ENCODE measurements at places on chromosomes 1 and 21.

DNA sequence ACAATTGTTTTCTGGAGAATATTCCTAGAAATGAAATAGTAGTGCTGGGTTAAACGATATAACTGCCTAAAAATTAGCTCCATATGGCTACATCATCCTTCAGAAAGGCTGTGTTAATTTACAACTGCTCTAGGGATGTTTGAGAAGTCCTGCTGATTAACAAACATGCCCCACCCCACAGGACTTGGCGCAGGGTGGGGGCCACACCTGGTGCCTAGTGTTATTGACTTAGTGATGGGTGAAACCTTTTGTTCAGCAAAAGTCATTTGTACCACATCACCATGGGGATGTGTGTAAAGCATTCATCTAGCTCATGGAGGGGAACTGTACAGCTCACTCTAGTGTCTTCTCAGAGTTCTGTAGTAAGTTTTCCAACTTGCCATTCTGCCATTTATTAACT lies 492.8 kb downstream of the CAMTA1 start:
- no peak for DNase-seq

DNA sequence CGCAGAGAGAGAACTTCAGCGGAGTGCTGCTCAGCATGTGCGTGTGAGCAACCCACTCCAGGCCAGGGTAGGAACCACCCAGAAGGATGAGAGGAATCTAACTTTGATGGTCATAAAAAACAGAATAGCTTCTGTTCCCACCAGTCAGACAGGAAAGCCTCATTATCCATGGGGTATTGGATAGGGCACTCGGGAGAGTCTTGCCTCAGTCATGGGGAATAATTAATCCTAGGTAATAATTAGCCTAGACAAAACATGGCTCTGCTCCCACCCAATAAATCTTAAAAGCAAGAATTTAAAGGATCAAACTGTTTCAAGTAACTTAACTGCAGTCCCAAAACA lies 35.3 kb downstream of the LDLRAD1 start:
- DNase-seq = no peak

DNA sequence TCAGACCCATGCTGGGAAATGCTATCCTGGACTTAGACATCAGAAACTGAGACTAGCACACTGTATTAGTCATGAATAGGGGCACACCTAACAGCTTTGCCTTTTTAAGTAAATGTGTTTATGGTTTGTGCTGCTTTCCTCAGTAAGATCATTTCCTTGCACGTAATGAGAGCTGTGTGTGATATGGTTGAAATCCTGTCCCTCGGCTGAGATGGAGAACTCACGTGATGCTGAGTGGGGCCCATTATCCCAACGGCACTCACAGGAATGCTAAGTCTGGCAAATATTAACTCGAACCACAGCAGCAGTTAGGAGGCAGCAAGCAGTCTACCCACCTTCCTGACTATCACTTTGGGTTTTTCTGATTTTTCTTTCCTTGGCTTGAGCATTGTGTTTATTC lies 38.2 kb downstream of the BCL9 start:
- no peak for DNase-seq

DNA sequence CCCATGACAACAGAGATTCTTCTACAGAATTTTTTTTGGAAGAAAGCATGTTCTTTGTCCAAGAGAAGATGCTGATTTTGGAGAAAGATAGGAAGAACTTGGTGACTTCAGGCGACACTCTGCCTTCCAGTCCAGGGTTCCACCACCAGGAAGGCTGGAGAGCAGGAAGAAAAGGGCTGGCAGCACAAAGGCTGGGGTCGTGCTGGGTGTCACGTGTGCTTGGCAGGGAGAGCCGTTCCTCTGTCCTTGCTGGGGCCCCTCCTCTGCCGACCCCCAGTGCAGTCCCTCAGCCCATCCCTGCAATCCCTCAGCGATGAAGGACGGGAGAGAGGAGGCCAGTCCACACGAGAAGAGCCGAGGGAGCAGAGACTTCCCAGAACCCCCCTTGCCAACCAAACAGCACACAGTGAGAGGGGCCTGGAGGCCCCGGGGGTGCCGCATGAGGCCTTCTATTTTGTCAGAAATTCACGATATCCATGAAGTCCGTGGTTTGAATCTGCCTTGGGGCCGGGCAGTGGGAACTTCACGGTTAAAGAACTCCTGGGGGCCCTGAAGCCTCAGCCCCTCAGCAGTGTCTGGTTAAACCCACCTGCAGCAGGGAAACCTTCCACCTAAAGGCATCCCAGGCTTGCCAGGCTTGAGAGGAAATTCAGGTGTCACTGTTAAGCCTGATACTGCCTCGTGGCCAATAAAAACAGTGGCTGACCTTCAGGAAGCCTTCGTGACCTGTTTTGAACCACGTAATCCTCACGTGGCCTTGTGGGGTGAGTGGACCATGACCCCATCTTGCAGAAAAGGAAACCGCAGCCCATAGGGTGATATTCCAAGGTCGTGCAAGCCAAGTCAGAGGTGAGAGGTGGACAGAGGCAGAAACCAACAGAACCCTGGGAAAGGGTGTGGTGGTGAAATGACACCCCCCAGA lies 3.4 kb downstream of the KRTAP10-12 start:
- DNase-seq = no peak

DNA sequence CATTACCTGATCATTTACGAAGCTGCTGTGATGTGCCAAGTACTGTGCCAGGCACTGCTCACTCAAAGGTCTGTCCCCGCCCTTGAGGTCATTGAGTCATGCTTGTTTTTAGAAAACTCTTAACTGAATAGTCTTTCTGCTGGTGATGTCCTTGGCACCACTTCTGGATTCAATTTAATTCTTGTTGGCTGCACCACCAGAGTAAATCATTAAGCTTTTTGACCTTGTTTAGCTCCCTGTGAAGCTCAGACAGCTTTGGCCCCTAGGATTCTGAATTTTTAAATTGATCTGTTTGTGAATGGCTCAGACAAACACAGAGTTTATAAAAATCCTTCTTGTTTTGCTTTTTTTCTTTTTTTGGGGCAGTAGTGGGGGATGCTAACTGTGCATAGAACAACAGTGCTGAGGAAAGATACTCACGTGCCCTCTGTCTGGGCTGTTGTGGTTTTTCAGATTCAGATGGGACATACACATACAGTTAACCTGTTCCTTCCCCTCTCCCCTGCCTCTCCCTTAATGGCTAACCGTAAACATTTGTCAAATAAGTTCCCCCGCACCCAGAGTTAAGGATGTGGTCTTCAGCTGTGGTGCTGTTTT lies 67.6 kb downstream of the MTR start:
- no peak for DNase-seq

DNA sequence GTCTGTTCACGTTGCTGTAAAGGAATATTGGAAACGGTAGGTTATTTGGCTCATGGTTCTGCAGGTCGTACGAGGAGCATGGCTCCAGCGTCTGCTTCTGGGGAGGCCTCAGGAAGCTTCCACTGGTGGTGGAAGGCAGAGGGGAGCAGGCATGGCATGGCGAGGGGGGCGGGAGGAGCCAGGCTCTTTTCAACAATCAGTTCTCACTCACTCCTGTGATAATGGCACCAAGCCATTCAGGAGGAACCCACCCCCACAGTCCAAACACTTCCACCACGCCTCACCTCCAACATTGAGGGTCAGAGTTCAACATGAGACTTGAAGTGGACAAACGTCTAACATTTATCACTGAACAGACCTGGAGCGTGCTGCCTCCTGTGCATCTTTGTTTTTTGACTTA lies 141.2 kb downstream of the PGBD5 start:
- DNase-seq = no peak

- no peak for DNase-seq
These were observed 78.9 kb downstream of the RHOU start for GRCh38 chr1:228814176-228814575.

DNA sequence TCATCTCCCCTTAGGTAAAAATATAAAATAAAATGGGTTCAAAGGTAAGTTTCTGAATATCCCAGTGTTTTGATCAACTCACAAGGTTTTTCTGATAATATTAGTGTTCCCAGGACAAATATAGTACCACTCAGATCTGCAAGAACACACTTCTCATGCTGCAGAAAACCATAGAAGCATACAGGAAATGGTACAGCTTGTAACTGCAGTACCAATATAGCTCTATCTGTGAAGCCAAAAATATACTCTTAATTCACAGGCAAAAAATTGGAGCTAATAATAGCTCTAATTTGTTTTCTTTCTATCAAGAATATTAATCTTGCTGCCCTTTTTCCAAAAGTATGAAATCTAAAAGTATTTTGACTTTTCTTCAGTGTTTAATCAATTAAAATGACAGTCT lies 13.2 kb downstream of the VPS45 start:
- no peak for DNase-seq

DNA sequence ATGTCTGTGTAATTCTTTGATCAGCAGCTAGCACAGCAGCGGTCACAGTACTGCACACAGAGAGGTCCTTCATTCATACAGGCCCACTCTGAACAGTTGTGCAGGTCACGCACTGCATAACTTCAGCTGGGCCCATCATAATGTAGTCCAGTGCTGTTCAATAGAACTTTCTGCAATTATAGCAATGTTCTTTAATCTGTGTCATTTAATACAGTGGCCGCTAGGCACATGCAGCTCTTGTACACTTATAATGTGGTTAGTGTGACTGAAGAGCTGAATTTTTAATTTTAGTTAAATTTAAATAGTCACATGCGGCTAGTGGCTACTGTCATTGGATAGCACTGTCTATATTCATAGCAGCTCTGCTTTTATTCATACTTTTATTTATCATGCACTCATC lies 48.7 kb upstream of the NFASC start:
- no peak for DNase-seq

DNA sequence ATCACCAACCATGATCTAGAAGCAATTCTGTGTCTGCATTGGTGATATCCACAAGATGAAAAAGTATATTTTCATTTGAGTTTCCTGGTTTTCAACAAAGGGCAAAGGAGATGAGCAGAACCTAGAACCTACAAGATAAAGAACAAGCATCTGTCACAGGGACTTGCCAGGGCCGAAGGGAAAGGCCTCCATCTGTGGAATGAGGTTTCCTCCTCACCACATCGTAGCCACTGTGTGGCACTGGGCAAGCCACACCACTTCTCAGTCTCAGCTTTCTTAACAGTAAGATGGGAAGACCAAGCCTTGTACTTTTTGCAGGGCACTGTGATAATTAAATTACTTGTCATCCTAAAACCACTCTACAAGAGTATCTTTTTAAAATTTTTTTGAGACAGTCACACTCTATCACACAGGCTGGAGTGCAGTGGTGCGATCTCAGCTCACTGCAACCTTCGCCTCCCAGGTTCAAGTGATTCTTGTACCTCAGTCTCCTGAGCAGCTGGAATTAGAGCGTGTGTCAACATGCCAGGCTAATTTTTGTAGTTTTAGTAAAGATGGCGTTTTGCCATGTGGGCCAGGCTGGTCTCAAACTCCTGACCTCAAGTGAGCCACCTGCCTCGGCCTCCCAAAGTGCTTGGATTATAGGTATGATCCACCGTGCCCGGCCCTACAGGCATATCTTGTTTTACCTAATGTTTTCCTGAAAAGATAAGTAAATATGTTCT lies 45.8 kb downstream of the ARHGEF11 start:
- peak; percentile 12 for DNase-seq

GRCh38 chr1:66360285-66360724 lies 173.6 kb upstream of the SGIP1 start:
- DNase-seq = no peak

DNA sequence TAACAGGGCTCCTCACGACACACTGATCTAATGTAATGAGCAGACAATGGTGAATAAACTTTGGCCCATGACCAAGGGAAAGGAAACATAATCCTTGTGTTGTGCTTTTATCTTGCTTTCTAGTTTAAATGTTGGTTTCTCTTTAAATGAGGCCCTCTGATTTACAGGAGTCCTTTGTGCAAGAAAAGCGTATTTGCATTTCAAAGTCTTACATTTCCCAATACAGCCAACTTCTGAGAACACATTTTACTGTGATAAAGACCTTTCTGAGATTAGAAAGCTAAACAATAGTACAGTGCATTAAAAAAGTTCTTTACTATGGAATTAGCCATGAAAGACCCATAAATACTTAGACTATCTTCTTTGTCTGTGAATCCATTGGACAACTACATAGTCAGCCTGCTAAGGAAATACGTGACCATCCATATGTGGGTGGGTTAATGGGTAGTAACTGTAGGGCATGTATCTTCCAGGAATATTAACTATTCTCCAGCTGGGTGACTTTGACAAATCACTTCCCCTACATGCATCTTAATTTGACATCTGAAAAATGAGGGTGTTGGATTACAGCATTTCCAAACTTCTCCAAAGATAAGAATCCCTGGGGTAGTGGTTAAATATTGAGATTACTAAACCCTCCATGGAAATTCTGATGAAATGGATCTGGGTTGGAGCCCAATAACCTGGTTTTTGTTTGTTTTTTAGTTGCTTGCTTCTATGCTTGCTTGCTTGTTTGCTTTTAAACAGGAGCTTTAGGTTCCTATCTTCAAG lies 50.3 kb upstream of the USP1 start:
- DNase-seq = no peak

DNA sequence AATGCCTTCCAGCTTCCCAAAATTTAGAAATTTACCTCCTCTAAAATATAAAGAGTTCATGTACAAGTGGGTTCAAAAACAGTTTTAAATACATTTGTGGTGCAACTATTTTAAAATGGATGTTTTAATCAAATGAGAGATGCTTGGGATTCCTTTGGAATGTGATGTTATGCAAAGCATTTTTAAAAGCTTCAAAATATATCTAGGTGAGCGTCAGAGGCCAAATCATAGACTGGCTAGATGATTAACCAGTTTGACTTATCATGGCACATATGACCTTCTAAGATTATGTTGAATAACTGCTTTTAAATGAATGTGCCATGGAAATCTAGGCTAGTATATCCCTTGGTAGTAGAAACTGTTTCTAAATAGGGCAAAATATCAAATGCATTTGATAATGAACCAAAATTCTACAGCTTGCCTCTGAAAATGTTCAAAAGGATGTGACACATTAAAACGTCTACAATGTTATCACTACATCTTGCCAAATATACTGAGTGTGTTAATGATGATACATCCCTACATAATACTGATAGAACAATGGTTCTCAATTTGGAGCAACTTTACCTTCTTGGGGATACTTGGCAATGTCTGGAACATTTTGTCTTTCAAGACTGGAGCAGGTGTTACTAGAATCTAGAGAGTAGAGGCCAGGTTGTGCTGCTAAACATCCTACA lies 650.9 kb upstream of the ADGRL2 start:
- no peak for DNase-seq

DNA sequence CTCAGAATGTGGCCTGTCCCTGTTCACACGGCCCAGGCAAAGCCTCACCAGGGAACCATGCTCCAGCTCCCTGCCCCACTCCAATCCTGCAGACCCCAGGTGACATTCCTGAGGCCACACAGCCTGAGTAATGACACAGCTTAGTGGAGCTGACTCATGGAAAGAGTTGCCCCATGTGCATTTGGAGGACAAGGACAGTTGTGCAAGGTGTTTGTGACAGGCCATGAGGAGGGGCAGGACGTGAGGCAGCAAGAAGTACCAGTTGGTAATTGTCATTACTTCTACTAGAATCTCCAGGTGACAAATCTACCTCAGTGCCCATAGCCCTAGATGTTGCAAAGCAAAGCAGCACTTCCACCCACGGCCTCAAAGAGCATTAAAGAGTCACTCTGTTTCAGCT lies 15.2 kb downstream of the PRR9 start:
- DNase-seq = no peak

- no peak for DNase-seq
These were observed 18.5 kb upstream of the OR10J5 start for GRCh38 chr1:159554261-159554660.

GRCh38 chr1:205325334-205325884 lies 3.9 kb upstream of the NUAK2 start:
- DNase-seq = peak; percentile 14

GRCh38 chr1:240258910-240259309 lies 167.2 kb downstream of the FMN2 start:
- DNase-seq = no peak

- DNase-seq = no peak
These were observed 3.2 kb upstream of the ZBTB21 start for GRCh38 chr21:42013376-42013775.

GRCh38 chr1:27656157-27656893 lies 15.7 kb downstream of the IFI6 start:
- peak; percentile 35 for DNase-seq
